ENCODE measurements at places on chromosomes 6 and 20. TPM values are rescaled to one million over a fixed set of nuclear protein-coding genes. Genes with fewer than 3 reads are reported as not detected.

Gene TBP
- total RNA-seq: 37.1 TPM

Gene NINL
- total RNA-seq: 18.1 TPM

Gene ELOVL2
- 21.1 TPM for total RNA-seq

Gene HLA-DQA2
- total RNA-seq: not detected

Gene TSBP1
- not detected for total RNA-seq

Gene RXRB
- 25.9 TPM for total RNA-seq

Gene SCUBE3
- total RNA-seq: 0.36 TPM

Gene BPIFB3
- total RNA-seq: 0.43 TPM
